ENCODE measurements at places on chromosomes 6 and 20.

GRCh38 chr20:52001999-52002666 is 189.4 kb downstream of the ZFP64 start:
- DNase-seq, result no peak

DNA sequence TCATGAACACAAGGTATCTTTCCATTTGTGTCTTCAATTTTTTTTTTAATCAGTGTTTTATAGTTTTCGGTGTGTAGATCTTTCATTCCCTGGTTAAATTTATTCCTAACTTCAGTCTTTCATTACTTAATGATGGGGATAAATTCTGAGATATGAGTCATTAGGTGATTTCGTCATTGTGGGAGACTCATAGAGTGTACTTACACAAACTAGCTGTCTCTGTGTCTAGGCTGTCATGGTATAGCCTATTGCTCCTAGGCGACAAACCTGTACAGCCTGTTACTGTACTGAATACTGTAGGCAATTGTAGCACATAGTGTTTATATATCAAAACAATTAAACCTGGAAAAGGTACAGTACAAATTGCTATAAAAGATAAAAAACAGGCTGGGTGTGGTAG is 42.1 kb downstream of the SMAP1 start:
- no peak for DNase-seq

- DNase-seq, result no peak
These were observed 572.7 kb downstream of the DHX35 start for GRCh38 chr20:39534846-39535245.

GRCh38 chr6:43702171-43702533 is 14.6 kb upstream of the MRPS18A start:
- no peak for DNase-seq

- DNase-seq, result peak; percentile 28
These were observed 47.8 kb downstream of the ELOVL5 start for GRCh38 chr6:53300656-53301551.

- DNase-seq, result no peak
These were observed at the start of gene COL21A1 for GRCh38 chr6:56246881-56247653. Gene COL21A1 (minus strand): TSS chr6:56247580. CDS start chr6:56182618, 64,962 bp downstream.

GRCh38 chr20:3133155-3133554 is 26.5 kb downstream of the FASTKD5 start:
- DNase-seq, result no peak

- DNase-seq, result no peak
These were observed 570.4 kb upstream of the GJE1 start for GRCh38 chr6:141562186-141562811.

DNA sequence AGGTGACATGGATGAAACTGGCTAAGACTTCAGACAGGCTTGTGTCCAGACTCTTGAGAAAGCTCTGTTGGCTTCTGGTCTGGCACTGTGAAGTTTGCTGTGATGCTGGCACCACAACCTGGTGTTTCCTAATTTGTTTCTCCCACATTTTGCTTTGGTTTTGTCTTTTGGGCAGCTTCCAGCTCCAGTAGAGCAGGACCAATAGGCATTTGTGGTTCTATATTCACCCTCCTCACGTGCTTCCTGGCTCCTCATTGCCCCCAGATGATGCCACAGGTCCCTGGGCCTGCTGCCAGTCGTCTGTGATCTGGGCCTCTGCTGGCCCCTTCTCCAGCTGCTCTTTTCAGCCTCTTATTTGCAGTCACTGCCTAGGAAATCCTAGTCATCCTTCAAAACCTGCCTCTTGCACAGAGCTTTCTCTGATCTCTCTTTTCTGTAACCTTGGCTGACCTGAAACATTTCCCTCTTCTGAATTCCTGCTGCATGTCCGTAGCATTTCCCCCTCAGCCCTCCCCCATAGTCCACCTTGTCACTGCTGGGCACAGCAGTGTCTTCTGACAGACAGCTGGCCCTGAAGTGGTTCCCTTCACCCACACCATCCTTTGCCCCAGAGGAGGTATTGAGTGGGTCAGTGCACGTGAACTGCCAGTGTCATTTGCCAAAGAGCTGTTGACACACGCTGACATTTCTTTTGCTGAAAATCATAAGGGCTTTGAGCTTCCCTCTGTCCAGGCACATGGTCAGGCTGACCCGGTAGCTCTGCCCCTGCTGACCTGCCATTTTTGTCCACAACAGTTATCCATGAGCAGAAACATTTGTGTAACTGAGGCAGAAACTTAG is 63.0 kb downstream of the PTPN1 start:
- DNase-seq, result no peak

GRCh38 chr6:77707603-77708002 is 54.8 kb downstream of the MEI4 start:
- DNase-seq, result no peak

DNA sequence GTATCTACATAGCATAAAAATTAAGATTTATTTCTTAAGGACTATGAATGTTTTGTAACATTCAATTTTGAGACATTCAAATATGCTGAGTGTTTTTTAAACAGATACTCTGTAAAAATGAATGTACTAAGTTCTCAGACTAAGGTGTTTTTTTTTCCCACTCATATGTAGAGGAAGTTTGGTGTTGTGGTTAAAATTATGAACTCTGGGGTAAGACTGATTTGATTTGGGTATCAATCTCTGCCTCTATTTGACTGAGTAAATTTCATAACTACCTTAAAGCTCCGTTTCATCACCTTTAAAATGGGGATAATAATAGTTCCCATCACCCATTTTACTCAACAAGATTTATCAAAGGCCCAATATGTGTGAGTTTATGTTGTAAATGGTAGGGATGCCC is 386.6 kb upstream of the FLRT3 start:
- DNase-seq, result no peak

- DNase-seq, result no peak
These were observed 142.2 kb downstream of the OPN5 start for GRCh38 chr6:47924001-47924400.

GRCh38 chr6:122818866-122819265 is 29.8 kb downstream of the SMPDL3A start:
- no peak for DNase-seq

DNA sequence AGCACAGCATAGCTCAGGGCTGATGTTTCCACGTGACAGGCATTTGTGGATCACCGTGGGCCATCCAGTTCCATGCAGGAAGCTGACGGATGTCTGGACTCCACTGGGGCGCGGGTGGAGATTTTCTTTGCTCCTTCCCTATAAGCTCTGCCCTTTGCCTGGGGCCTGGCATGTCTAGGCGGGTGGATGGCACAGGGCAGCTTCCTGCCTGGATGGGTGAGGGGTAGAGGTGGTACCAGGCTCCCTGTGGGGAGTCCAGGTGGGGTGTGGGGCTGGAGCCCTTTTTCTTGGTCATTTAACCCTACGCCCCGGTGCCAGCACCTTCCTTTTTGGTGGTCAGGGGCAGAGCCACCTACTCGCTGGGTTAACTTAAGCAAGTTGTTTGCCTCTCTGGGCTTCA is 10.4 kb downstream of the FAM110A start:
- no peak for DNase-seq

- DNase-seq, result no peak
These were observed 551 bp upstream of the ATP5F1E start for GRCh38 chr20:59032713-59033059.

DNA sequence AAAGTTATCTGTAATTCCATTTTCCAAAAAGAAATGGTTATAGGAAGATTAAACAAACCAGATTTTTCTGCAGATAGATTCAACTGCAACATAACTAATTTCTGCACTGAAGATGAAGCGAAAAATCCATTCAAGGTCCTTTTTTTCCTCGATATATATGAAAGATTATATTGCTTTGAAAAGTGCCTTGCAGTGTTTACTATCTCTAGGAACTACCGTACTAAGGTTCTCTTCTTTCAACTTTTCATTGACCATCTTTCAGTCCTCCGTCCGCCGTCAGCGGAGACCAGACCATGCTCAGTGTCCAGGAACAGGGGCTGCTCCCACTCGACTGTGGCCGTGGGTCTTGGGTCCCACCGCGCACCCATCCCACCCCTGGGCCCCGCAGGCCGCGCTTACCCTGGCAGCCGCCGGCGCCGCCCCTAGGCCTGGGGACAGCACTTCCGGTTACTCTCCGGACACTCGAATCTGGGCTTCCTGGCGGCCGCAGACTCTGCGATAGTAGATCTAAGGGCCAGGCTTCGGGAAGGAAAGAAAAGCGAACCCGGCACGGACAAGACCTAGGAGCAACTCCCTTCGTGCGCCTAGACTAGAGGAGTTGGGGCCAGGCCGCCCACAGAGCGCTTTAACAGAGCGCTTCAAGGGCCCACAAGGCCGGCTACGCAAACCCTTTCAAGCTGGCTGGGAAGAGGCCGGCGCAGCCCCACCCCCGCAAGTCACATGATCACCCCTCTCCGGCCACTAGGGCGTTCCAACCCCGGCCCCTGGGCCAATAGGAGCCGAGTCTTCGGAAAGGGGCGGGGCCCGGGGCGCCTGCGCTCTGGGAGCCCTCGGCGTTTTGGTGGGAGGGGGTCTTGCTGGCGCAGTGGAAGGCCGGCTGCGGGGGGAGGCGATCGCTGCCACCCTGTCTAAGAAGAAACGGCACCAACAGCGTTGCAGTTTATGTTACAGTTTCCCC is at the start of gene ZNF322:
Gene ZNF322, minus strand, starts transcription at position 705 of the 958 bp plus-strand sequence. CDS start 21,193 bp downstream, outside the sequence.
- peak; percentile 92 for DNase-seq

All from hematopoietic multipotent progenitor cell treated with erythropoietin and hydrocortisone succinate and interleukin-3 and kit ligand, for 15 days (in vitro differentiated cells).